Left renal cortex interstitium (tissue), 4 donors: ENCODE measurements at places on chromosomes 16 and 17. TPM values are rescaled to one million over a fixed set of nuclear protein-coding genes. Genes with fewer than 3 reads are reported as not detected.

ACSF3 gene
- polyA plus RNA-seq, result 36.3 TPM

GRCh38 chr17:7289256-7290032 is 5.0 kb downstream of the YBX2 start:
- no peak for DNase-seq

DNA sequence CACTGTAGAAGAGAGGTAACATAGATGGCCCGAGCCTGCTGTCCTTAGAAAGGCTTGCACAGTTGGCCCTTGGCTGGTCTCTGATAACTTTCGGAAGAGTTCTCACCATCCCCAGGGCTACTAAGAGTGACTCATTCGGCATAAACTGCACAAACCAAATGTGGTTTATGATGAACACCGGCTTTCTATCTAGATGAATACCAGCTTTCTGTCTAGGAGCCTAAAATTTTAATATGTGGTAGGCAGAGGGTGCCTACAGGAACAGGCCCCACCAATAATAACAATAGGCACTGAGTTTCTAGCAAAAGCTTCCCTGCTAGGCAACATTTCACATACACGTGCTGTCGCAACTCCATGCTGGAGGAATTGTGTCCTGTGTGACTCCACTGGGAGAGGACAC is 15.4 kb downstream of the CNOT1 start:
- DNase-seq, result no peak

GRCh38 chr16:78789561-78789960 is 690.1 kb downstream of the WWOX start:
- no peak for DNase-seq
